Anterior cingulate cortex (tissue), 58 donors: ENCODE measurements at places on chromosomes 5 and 9.
A peak's percentile ranks its signal among the peaks of the same experiment; 100 is the strongest.

DNA sequence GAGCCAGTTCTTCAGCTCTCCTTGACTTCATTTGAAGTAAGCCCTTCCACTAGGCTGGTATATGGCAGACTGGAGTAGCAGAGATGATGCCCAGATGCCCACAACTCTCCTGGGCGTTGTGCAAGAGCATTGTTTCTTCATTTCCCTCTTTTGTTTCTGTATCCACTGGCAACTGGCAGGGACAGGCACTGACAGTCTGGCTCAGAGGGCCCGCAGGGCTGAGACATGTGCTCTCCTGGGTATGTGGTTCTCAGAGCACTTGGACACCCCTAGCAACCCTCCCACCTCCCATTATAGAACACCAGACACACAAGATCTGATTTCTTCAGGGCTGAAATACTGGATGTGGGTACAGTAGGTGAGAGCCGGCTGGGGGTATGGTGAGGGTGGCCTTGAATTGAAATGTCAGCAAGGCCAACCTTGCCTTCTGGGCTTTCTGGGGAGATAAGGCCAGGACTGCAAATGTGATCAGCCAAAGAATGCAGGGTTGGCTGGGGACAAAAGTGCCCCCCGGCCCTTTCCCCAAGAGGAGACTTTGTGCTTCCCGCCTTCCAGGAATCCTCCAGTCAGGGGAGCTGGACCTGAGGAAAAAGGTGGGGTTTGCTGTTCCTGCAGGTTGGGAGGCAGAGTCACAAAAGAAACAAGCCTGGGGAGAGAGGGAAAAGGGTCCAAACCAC is 28.6 kb upstream of the CTNNA1 start:
- no peak for DNase-seq

GRCh38 chr5:142598338-142598700 is 87.6 kb downstream of the FGF1 start:
- no peak for DNase-seq

GRCh38 chr9:86368871-86369521 is 14.8 kb upstream of the TUT7 start:
- DNase-seq, result no peak

GRCh38 chr5:140822281-140822629 is 842 bp downstream of the PCDHA5 start:
- DNase-seq, result no peak

- DNase-seq, result no peak
Measured at GRCh38 chr9:124537926-124538325, 30.7 kb upstream of the NR5A1 start.

GRCh38 chr9:96464426-96464825 is 14.5 kb downstream of the HABP4 start:
- DNase-seq, result no peak

- DNase-seq, result no peak
Measured at GRCh38 chr5:43567967-43568366, 11.1 kb upstream of the PAIP1 start.

GRCh38 chr9:87803623-87804345 is 77.9 kb downstream of the CTSL start:
- DNase-seq, result no peak

- peak; percentile 14 for DNase-seq
Measured at GRCh38 chr5:134503088-134503936, 22.2 kb upstream of the JADE2 start.

DNA sequence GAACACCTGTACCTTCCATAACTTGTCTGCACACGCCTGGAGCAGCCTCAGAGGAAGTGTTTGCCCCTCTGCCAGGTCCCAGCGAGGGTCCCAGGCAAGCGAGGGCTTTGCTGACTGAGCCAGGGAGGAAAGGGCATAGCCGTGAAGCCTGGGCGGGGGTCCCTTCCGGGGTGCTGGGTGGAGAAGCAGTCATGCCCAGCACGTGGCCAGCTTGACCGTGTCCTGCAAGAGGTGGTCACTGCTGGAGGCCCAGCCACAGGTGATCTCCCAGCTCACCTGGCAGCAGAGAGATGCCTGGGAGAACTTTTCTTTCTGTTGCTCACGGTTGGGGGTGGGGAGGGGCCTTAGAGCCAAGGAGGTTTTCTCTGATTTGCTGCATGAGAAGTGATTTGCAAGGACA is 195.3 kb downstream of the CACNA1B start:
- no peak for DNase-seq

DNA sequence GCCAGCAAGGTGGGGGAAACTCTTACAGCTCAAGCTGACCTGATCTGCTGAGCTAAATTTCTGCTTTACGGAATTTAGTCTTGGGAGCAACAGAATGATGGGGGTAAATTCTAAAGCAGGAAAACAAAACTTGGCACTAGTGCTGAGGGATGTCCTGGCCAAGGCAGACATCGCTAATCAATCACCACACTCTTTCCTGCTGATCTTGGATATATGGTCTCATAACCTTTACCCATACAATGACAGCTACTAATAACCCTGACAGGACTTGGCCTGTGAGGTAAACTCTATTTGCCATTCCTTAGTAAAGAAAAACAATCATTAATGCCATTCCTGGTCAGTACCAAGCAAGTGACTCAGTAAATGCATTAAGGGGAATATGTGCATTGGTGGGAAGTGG is 51.5 kb downstream of the PPARGC1B start:
- no peak for DNase-seq

GRCh38 chr9:133733796-133734533 is 4.2 kb downstream of the SARDH start:
- DNase-seq, result no peak

DNA sequence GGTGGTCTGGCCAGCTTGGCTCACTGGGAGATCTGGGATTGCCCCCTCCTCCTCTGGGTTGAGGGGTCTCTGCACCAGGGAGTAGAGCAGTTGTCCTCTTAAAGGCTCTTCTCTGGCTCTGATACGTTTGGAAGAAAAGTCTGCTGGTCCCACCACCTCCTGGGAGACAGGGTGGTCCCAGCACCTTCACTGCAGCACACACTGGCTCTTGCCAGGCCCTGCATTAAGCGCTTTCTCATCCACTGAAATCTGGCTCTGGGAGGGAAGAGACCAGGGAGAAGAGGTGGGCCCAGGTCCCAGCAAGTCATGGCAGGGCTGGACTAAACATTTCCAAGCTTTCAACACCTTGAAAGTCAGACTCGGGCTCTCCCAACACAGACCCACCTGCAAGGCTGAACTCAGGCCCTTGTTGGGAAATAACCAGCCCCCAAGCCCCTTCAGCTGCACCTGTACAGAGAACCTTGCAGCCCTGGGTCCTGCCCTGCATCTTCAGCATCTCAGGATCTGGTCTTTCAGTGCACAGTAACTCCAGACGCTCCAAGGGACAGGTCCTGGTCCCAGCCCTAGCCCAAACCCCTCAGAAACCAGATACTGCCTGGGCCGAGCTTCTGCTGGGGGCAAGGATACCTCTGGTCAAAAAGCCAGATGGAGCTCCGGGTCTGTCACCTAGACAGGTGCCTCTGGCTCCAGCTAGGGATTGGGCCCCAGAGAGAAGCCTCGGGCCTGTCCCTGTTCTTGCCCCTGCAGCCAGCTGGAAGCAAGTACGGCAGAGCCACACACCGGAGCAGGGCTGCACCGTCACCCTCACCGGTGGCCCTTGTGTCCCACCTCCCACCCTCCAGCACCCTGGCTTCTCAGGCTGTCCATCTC is 134.5 kb downstream of the DAB2IP start:
- DNase-seq, result no peak

GRCh38 chr5:91403438-91403837 is 20.3 kb upstream of the ARRDC3 start:
- DNase-seq, result no peak

DNA sequence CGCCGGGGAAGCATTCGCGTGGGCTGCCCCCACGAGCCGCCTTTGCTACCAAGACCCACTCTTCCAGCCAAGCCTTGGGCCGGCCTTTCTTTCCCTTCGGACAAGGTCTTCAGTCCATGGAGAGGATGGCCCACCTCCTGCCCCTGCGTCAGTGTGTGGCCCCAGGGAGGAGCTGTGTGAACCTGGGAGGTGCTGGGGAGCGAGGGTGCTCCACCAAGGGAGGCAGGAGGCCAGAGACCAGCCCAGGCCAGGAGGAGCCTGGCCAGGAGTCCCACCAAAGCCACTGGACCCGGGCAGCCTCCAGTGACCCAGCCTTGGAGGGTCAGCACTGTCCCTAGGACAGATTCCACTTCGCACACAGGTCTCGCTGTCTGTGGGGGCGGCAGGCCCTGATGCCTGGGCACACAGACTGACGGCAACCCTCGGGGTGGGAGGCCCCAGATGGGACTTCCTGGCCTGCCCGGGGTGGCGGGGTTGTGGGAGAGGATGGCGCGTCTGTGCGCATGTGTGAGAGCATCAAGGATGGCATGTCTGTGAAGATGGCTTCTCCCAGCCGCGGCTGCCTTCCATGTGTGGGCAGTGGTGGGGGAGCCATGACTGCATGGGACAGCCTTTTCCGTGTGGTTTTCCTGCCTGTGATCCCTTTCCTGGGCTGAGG is 113.3 kb upstream of the LPCAT1 start:
- DNase-seq, result no peak

GRCh38 chr5:158812408-158812807 is 287.3 kb downstream of the EBF1 start:
- DNase-seq, result no peak

GRCh38 chr9:37999588-38000189 is 69.3 kb downstream of the SHB start:
- peak; percentile 34 for DNase-seq

DNA sequence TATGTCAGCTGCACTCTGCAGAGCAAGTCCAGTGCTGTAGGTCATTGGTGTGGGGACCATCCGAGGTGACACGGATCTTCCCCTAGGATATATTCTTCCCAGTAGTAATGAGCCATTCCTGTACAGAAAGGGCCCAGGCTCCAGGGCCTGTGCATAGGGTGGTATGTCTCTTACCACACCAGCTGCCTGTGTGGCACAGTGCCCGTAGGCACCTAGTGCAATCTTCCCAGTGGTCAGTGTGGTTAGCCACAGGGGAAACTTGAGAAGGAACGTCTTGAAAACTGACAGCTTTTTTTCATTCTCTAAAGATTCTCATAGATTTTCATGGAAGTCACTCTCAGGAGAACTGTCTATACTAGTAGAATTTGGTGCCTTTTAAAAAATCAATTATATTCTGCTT is 39.8 kb downstream of the CYSTM1 start:
- no peak for DNase-seq

DNA sequence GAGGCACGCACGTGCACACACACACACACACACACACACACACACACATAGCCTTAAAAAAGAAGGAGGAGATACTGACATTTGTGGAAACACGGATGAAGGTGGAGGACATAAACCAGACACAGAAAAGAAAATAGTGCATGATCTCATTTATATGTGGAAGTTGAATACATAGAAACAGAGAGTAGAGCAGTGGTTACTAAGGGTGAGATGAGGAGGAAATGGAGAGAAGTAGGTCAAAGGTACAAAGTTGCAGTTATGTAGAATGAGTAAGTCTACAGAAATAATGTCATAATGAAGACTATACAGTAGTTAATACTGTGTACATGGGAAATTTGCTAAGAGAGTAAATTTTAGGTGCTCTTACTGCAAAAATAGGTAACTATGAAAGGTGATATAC is 412.2 kb upstream of the CDH9 start:
- DNase-seq, result no peak

GRCh38 chr9:91416096-91416712 is 7.4 kb downstream of the NFIL3 start:
- no peak for DNase-seq

- no peak for DNase-seq
Measured at GRCh38 chr9:103545260-103545659, 548.8 kb upstream of the SMC2 start.

GRCh38 chr9:118230329-118230728 is 526.1 kb downstream of the TLR4 start:
- no peak for DNase-seq

DNA sequence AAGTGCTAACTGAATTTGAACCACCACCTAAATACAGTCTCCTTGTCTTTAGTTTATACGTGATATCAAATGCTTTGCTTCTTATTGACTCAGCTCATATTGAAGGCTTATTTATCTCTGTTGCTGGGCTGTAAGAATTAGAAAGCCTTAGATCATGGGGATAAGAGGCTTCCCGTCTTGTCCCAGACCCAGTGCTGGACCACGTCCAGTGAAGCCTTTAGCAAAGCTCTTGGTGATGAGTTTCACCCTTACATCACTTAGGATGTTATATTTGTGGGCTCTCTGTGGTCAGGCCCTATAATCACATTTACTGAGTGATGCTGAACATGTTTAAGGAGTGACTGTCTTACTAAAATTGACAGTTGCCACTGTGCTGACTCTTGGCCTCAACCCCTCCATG is 11.2 kb downstream of the FAM240B start:
- no peak for DNase-seq

DNA sequence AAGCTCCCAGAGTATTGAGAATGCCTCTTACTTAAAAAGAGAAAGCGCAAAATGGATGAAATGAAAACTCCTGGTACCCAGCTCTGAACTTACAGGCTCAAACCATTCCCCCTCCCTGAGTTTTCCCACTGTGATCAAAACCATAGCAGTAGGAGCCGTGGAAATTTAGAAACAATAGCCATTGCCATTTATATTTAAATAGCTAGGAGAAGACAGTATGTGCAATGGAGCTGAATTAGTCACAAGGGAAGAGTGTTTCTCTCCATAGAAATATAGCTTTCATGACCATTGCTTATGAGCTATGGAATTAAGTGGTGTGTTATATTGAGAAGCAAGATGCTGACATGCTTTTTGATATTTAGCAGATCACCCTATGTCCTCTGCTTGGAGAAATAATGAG is 84.6 kb downstream of the PCSK5 start:
- no peak for DNase-seq

GRCh38 chr5:3684771-3685354 is 89.2 kb downstream of the IRX1 start:
- DNase-seq, result no peak

- DNase-seq, result no peak
Measured at GRCh38 chr9:89795538-89796195, 190.9 kb downstream of the GADD45G start.

GRCh38 chr9:85430659-85431338 is 311.0 kb downstream of the AGTPBP1 start:
- peak; percentile 24 for DNase-seq

DNA sequence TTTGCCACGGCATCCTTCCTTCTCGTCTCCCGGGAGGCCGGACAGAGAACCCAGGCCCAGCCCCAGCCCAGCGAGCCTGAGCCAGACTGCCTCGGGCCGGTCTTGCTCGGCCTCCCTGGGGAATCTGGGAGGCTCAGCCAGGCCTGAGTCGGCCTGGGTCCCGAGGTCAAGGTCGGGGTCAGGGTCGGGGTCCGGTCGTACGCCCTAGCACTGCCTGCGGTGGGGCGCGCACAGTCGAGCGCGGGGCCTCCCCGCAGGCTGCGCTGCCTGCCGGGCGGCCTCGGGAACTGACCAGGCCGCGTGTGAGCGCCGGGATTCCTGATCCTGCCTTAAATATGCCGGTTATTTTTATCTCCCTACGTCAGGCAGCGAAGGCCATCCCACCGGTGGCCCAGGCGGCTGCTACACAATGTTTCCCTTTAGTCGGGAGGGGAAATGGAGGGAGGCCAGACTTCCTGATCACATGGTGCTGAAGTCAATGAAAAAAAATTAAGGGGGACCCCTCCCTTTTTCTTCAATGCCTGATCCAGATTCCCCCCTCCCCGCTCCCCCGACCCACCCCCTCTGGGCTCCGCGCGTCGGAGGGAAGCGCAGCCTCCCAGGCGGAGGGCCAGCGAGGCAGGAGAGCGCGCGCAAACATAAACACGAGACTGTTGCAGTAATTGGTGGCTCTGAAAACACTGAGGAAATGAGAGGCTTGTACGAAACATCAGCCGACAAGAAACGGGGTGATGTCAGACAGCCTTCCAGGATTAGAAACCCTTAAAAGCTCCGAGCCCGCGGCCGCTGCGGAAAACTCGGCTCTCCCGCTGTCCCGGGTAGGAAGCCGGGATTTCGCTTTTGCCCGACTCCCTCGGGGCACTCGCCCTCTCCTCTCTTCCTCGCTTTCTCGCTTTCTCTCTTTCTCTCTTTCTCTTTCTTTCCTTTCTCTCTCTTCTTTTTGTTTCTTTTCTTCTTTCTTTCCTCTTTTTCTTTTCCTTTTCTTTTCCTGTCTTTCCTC is 148.2 kb upstream of the KLF4 start:
- DNase-seq, result peak; percentile 74
